GM10248 (cell line): ENCODE measurements at places on chromosomes 12 and 14.

- DNase-seq: no peak
Measured at GRCh38 chr12:130922511-130922953, 31.2 kb upstream of the ADGRD1 start.

GRCh38 chr12:7154042-7154441, 23.9 kb downstream of the CLSTN3 start:
- no peak for DNase-seq

GRCh38 chr14:63563370-63564026, 20.3 kb upstream of the PPP2R5E start:
- no peak for DNase-seq

GRCh38 chr12:110816779-110817178, 30.0 kb upstream of the CCDC63 start:
- DNase-seq: no peak

DNA sequence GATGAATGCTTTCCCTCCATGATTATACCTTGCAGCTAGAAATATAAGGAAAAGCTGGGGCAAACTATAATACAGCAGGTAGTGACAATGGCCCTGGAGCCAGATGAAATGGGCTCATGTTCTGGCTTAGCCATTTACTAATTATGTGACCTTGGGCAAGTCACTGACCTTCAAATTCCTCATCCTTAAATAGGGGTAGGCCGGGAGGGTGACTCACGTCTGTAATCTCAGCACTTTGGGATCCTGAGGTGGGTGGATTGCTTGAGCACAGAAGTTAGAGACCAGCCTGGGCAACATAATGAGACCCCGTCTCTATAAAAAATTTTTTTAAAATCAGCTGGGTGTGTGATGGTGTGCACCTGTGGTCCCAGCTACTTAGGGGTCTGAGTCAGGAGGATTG, 155.4 kb downstream of the C12orf75 start:
- DNase-seq: no peak

- no peak for DNase-seq
Measured at GRCh38 chr12:64081008-64081404, 141.1 kb downstream of the KICS2 start.

DNA sequence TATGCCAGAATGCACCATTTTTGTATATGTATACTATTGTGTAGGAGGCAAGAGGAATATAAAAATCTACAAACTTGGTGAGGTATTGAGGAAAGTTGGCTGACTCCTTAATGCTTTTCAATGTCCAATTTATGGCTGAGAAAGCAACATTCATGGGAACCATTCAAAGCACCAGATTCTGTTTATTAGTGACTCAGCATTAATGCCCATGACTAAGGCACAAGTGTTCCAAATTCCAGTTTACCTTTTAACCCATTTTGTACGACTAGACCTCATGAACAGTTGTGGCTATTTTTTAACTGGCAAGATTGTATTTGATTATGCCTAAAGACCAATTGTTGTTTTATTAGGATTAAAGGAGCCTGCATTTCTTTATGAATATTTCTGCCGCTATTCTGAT, 375.4 kb upstream of the ATP2B1 start:
- no peak for DNase-seq

DNA sequence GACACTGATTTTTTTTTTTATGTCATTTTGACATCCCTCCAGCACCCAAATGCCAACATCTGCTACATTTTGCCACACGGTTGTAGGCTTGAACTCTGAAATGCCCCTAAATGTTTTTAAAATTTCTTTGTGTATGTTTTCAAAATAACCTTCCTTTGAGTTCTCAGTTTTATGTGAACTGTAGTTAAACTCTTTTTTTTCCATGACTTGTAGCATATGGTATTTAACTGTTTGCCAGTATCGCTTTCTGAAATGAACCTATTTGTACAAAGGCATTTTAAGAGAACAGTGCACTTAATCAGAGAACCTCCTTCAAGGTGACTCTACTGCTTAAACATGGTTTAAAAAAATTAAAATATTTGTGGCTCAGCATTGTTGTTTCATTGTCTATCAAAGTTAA, 61.5 kb downstream of the PDE3A start:
- no peak for DNase-seq

- no peak for DNase-seq
Measured at GRCh38 chr14:74531467-74531866, 37.9 kb downstream of the ISCA2 start.

DNA sequence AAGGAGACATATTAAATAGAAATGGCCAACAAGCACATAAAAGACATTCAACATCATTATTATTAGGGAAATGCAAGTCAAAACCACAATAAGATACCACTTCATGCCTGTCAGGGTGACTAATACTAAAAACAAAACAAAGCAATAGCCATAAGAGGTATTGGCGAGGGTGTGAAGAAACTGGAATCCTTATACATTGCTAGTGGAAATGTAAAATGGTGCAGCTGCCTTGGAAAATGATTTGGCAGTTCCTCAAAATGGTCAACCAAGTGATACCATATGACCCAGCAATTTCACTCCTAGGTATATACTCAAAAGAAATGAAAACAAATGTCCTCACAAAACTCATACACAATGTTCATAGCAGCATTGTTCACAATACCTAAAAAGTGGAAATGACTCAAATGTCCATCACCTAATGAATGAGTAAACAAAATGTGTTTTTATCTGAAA, 27.0 kb downstream of the GPR135 start:
- no peak for DNase-seq

- DNase-seq: no peak
Measured at GRCh38 chr12:9811621-9812020, 15.7 kb upstream of the KLRF1 start.

DNA sequence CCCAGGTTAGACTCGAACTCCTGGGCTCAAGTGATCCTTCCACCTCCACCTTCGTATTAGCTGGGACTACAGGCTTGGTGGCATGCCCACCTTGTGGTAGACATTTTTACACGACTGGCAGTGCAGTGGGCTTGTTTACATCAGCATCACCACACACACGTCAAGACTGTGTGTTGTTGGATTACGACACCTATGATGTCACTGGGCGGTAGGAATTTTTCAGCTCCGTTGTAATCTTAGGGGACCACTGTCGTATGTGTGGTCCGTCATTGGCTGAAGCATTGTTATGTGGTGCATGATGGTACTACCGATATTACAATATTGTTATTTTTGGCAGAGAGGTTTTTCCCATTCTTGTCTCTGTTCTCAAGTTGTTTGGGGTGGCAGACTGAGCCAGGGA, 50.7 kb downstream of the TSPAN9 start:
- DNase-seq: no peak

DNA sequence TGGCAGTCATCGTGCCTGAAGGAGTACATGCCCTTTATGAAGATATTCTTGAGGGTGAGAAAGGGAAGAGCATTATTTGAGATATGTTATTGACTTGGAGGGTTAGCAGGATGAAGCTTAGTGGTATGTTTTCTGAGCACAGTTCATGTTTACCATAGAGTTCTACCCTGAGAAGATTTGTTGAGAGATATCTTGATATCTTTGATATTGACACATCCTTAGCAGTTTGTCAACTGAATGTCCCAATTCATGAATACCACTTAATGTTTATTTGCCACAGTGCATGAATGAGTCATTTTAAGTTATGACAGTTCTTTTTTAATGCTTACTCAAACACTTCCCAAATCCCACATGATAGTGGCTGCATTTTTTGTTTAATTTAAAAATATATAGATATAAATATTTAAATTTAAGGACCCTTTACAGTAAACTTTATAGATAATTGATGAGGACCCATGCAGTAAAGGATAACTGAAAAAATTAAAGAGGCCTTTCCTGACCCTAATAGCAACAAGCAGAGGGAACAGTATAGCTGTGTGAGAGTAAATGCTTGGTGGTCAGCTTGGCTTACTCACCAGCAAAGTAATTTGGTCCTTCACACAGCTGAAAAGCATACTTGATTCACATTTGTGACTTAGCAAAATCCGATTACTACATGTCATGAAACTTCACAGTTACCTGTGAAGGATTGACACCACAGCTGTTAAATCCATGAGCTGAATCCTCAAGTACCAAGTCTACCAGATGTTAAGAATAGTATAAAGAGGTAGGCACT, 25.8 kb downstream of the SLC39A9 start:
- DNase-seq: no peak

DNA sequence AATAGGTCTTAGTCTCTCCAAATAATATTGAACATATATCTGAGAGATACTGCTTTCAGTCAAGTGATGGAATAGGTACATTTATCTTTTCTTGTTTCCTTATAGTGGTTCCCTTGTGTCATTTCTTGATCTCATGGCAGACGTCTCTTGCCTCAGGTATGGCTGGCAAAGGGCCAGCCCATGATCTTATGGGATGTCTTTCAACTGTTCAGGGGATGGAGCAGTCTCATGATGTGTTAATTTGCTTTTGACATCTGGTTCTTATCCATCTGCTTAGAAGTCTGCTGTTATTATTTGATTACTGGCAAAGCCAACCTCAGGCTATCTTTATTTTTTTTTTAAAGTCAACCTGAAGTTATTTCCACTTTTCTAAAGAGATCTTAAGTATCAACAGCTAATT, 262.9 kb downstream of the TMEM117 start:
- DNase-seq: no peak

GRCh38 chr12:66428261-66428660, 126.0 kb downstream of the HELB start:
- DNase-seq: no peak

GRCh38 chr12:82966001-82966559, 279.4 kb downstream of the TMTC2 start:
- no peak for DNase-seq

DNA sequence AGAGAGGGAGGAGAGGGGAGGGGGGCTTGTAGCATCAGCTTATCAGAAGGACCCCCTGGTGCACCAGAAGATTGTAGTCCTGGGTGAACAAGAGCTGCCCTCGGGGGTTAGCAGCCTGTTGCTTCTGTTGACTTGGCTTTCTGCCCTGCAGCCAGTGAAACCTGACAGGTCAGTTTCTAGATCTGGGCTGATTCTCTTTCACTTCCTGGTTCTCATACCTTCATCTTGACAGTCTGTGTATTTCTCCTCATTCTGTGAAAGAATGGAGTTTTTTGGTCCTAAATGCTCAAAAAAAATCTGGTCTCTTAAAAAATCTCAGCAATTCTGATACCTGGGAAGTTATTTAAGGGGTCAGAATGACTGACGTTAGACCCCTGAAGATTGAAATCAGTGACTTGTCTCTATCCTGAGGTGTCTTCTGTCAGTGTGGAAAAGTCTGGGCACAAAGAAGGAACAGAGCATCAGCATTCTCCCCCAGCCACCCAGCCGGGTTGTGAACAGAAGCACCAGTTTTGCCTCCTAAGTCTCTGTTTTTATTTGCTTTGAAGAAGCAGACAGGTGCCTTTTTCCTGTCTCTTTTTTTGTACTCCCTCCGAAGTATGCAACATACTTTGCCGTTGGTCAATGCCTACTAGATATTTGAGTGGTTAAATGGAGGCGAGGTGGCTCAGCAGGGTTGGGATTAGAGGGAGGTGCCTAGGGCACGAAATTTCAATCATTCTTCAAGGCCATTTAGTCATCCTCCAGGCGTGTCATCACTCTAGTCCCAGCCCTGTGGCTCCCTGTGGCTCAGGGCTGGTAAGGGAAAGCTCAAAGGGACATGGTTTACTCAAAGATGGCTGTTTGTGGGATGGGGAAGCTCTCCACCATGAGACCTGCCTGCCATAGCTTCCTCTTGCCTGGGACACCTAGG, 24.0 kb downstream of the TTC9 start:
- peak; percentile 71 for DNase-seq

- DNase-seq: no peak
Measured at GRCh38 chr14:24734917-24735500, 101.0 kb upstream of the GZMB start.
